ENCODE measurements at places on chromosomes 6 and 20. TPM values are rescaled to one million over a fixed set of nuclear protein-coding genes. Genes with fewer than 3 reads are reported as not detected.
A peak's percentile ranks its signal among the peaks of the same experiment; 100 is the strongest.

- no peak overlapping the region for H3K4me3 ChIP-seq
- H3K36me3 ChIP-seq: no peaks in the 10 kb centered on the region
- H3K27ac ChIP-seq: no peak overlapping the region
Observed at GRCh38 chr6:79138146-79138545, 60.1 kb upstream of the PHIP start.

DNA sequence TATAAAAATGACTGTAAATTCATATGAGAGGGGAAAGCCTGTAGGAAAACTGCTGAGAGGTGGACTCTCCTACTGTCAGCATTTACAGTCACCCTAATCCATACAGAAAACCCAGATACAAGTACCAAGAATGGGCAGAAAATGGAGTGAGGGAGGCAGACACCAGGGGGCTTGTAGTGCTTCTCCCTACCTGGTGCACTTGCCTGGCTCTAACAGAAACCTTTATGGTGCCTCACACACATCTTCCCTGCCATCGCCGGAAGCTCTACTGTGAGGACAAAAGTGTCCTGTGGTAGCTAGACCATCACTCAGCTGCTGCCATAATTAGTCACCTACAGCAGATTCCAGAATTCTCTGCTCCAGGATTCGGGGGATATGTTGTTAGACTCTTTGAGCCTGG lies 441.3 kb downstream of the TFAP2B start:
- no peak overlapping the region for H3K27ac ChIP-seq
- H3K36me3 ChIP-seq: no peaks in the 10 kb centered on the region
- no peaks in the 10 kb centered on the region for H3K27me3 ChIP-seq
- no peaks in the 10 kb centered on the region for H3K4me1 ChIP-seq
- no peak for DNase-seq

- no peak overlapping the region for H3K27ac ChIP-seq
- H3K4me3 ChIP-seq: no peak overlapping the region
- no peaks in the 10 kb centered on the region for H3K36me3 ChIP-seq
- no peak for DNase-seq
- H3K27me3 ChIP-seq: no peaks in the 10 kb centered on the region
- no peaks in the 10 kb centered on the region for H3K4me1 ChIP-seq
Observed at GRCh38 chr20:22387452-22387851, 196.9 kb downstream of the FOXA2 start.

DNA sequence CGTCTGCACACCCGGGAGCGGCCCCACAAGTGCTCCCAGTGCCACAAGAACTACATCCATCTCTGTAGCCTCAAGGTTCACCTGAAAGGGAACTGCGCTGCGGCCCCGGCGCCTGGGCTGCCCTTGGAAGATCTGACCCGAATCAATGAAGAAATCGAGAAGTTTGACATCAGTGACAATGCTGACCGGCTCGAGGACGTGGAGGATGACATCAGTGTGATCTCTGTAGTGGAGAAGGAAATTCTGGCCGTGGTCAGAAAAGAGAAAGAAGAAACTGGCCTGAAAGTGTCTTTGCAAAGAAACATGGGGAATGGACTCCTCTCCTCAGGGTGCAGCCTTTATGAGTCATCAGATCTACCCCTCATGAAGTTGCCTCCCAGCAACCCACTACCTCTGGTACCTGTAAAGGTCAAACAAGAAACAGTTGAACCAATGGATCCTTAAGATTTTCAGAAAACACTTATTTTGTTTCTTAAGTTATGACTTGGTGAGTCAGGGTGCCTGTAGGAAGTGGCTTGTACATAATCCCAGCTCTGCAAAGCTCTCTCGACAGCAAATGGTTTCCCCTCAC lies 21.0 kb downstream of the PRDM1 start:
- DNase-seq: no peak
- no peak overlapping the region for H3K4me3 ChIP-seq
- H3K27me3 ChIP-seq: no peaks in the 10 kb centered on the region
- no peak overlapping the region for H3K27ac ChIP-seq
- no peaks in the 10 kb centered on the region for H3K36me3 ChIP-seq
- H3K4me1 ChIP-seq: no peaks in the 10 kb centered on the region

GRCh38 chr20:8854571-8854970 lies 214.3 kb upstream of the PLCB4 start:
- peak; percentile 84 for DNase-seq
- H3K4me3 ChIP-seq: no peak overlapping the region
- H3K4me1 ChIP-seq: peaks cover 16% of the 10 kb centered on the region
- no peaks in the 10 kb centered on the region for H3K27me3 ChIP-seq
- peak overlapping the region; percentile 38 for H3K27ac ChIP-seq

DNA sequence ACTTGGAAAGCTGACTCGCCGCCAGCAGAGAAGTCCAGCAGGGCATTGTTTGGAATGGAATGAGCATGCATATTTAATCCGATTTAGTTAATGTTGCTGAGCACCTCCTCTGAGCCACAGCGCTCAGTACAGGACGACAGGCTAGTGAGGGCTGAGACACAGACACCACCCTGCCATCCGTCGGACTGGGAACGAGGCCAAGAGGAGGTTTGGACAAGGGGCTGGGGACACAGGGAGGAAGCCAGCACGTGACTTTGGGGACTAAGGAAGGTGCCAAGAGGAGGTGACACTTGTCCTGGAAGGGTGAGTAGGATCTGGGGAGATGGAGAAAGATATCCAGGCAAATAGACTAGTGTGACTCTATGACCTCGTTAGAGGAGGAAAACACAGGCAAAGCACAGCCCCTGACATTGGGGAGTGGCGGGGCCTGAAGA lies 152.5 kb upstream of the ECI2 start:
- H3K27me3 ChIP-seq: no peaks in the 10 kb centered on the region
- H3K4me3 ChIP-seq: no peak overlapping the region
- H3K27ac ChIP-seq: no peak overlapping the region
- no peak for DNase-seq
- H3K4me1 ChIP-seq: no peaks in the 10 kb centered on the region
- no peaks in the 10 kb centered on the region for H3K36me3 ChIP-seq

GRCh38 chr6:71066153-71066552 lies 109.3 kb upstream of the B3GAT2 start:
- H3K27ac ChIP-seq: no peak overlapping the region
- H3K27me3 ChIP-seq: no peaks in the 10 kb centered on the region
- H3K36me3 ChIP-seq: no peaks in the 10 kb centered on the region
- no peaks in the 10 kb centered on the region for H3K4me1 ChIP-seq
- DNase-seq: no peak
- H3K4me3 ChIP-seq: no peak overlapping the region

- peaks cover 3% of the 10 kb centered on the region for H3K4me1 ChIP-seq
- no peak for DNase-seq
- H3K4me3 ChIP-seq: no peak overlapping the region
- H3K27ac ChIP-seq: no peak overlapping the region
- no peaks in the 10 kb centered on the region for H3K27me3 ChIP-seq
- H3K36me3 ChIP-seq: no peaks in the 10 kb centered on the region
Observed at GRCh38 chr20:5067877-5068645, 51.7 kb downstream of the PCNA start.

DNA sequence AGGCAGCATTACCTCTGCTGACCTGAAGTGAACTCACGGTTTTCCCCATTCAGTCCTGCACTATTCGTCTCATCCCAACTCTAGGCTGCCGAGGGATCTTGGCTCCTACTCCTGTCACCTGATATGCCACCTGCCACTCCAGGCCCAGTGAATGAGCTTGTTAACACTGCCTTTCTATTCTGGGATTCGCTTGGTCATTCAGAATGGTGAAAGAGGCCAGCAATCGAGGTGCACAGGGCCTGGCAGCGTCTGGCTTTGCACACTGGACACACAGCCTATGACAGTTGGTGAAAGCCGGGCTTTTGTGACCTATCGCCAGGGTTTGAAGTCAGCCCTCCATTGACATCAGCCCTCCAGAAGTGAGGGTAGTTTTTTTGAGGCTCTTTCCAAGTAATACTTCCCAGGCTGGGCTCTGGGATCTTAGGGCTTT lies 59.3 kb upstream of the MYL9 start:
- no peaks in the 10 kb centered on the region for H3K36me3 ChIP-seq
- no peaks in the 10 kb centered on the region for H3K4me1 ChIP-seq
- peak overlapping the region; percentile 30 for H3K27ac ChIP-seq
- no peak overlapping the region for H3K4me3 ChIP-seq
- H3K27me3 ChIP-seq: no peaks in the 10 kb centered on the region

DNA sequence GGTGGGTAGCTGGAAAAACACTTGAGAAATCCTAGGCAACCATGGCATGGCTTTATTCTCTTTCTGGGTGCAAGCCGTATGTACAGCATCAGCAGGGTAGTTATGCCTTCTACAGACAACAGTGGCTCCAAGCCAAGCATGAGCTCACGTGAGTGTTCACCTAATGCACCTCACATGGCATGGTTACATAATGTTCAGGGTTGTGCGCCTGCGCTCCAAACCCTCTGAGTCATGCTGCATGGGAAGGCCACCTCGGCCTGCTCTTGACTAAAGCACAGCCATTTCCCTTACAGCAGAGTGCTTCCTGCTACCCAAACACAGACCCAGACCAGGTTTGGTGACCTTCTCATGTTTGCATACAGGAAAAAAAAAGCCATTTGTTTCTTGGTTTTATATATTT lies 96.2 kb downstream of the VIP start:
- no peaks in the 10 kb centered on the region for H3K4me1 ChIP-seq
- H3K36me3 ChIP-seq: no peaks in the 10 kb centered on the region
- H3K27ac ChIP-seq: no peak overlapping the region
- DNase-seq: no peak
- H3K27me3 ChIP-seq: no peaks in the 10 kb centered on the region

DNA sequence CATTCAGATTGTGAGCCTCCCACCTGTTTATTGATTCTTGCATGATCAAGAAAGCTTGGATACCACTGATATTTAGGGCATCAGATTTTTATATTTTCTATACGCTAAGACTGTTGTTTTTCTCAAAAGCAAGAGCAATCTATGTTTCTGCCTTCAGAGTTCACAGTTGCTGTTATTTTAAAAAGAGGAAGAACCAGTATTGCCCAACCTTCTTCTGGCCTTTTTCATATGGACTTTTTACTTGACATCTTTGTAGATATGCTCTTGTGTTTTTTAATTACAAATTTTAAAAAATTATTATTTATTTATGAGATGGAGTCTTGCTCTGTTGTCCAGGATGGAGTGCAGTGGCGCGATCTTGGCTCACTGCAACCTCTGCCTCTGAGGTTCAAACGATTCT lies 28.9 kb downstream of the SLC17A5 start:
- no peak overlapping the region for H3K4me3 ChIP-seq
- H3K4me1 ChIP-seq: no peaks in the 10 kb centered on the region
- DNase-seq: no peak
- H3K27ac ChIP-seq: no peak overlapping the region

DNA sequence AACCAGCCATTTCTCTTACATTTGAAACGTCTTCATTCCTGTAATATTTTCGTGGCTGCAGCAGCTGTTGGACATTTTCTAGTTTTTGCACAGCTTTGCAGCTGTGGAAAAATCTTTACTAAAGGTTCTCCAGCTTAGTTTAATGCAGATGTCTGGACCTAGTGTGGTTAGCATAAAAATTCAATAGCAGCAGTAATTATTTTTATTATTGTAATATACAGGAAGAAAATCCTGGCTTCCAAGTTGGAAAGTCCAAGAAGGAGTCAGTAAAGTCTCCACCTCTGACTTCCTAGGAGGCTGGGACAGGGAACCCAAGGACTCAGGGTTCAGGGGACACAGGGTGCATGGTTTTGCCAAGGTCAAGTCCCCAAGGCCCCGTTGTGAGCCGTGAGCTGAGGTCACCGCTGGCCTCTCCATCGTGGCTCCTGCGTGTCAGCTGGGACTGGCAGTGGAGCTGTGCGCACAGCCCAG lies 230.6 kb downstream of the FNDC1 start:
- no peaks in the 10 kb centered on the region for H3K27me3 ChIP-seq
- no peaks in the 10 kb centered on the region for H3K36me3 ChIP-seq
- no peak for DNase-seq
- H3K4me3 ChIP-seq: no peak overlapping the region
- H3K4me1 ChIP-seq: no peaks in the 10 kb centered on the region

GRCh38 chr20:17520583-17520982 lies 10.6 kb downstream of the BFSP1 start:
- no peaks in the 10 kb centered on the region for H3K36me3 ChIP-seq
- no peak for DNase-seq
- H3K4me3 ChIP-seq: no peak overlapping the region
- H3K4me1 ChIP-seq: no peaks in the 10 kb centered on the region
- H3K27ac ChIP-seq: no peak overlapping the region

DNA sequence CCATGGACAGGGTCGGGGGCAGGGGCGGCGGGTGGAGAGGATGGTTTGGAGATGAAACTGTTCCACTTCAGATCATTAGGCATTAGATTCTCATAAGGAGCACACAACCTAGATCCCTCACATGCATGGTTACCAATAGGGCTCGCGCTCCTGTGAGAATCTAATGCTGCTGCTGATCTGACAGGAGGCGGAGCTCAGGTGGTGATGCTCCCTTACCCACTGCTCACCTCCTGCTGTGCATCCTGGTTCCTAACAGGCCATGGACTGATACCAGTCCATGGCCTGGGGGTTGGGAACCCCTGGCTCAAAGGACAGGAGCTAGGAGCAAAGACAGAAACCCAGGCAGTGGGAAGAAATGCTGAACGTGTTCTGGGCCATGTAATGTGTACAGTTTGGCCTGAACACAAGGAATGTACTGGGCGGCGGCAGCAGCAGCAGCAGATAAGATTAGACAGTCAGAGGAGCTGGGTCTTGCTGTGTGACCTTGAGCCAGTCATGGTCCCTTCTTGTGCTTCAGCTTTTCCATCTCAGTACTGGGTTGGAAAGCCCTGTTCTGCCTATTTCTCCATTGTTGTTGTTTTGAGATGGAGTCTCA lies 4.7 kb upstream of the SPAG4 start:
- H3K27ac ChIP-seq: no peak overlapping the region
- DNase-seq: no peak
- H3K4me3 ChIP-seq: no peak overlapping the region
- no peaks in the 10 kb centered on the region for H3K36me3 ChIP-seq
- peaks cover 7% of the 10 kb centered on the region for H3K4me1 ChIP-seq
- no peaks in the 10 kb centered on the region for H3K27me3 ChIP-seq

GRCh38 chr6:6588924-6589709 lies 597 bp downstream of the LY86 start:
- peak overlapping the region; percentile 55 for H3K27ac ChIP-seq
- H3K4me1 ChIP-seq: peaks cover 9% of the 10 kb centered on the region

- peaks cover 100% of the 10 kb centered on the region for H3K27me3 ChIP-seq
- H3K27ac ChIP-seq: no peak overlapping the region
- no peaks in the 10 kb centered on the region for H3K36me3 ChIP-seq
- H3K4me3 ChIP-seq: peak overlapping the region; percentile 13
Observed at GRCh38 chr20:21395666-21396598, 1.4 kb downstream of the NKX2-4 start.

DNA sequence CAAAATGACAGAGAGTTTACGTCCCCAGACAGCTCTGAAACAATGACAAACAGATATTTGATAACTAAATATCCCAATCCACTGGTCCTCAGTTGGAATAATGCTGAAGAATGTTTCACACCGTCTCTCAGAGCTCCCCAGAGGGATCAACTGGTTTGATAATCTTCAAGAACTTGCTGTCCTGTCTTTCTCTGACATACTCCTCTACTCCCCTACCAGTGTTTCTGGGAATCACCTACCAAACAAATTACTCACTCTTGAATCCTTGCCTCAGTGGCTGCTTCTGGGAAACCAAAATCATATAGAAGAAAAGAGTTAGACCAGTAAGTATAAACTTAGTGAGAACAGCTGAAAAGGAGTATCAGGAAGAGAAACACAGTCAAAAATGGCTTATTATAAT lies 469.7 kb upstream of the JAG1 start:
- H3K4me3 ChIP-seq: no peak overlapping the region
- no peaks in the 10 kb centered on the region for H3K36me3 ChIP-seq
- H3K27me3 ChIP-seq: no peaks in the 10 kb centered on the region
- DNase-seq: no peak
- H3K27ac ChIP-seq: no peak overlapping the region

The MAS1 gene
- total RNA-seq: not detected

The CPXM1 gene
- 0.54 TPM for total RNA-seq

The CCM2L gene
- total RNA-seq: 5.8 TPM

The MUC22 gene
- total RNA-seq: not detected

The DYNLT2 gene
- 1.4 TPM for total RNA-seq

The SSTR4 gene
- not detected for total RNA-seq

The OOEP gene
- total RNA-seq: not detected

The ABHD16B gene
- total RNA-seq: not detected

The ECT2L gene
- total RNA-seq: not detected

The PSORS1C2 gene
- not detected for total RNA-seq

Measured in sigmoid colon (tissue), 7 donors.